NCI-H446 (cell line): ENCODE measurements at places on chromosomes 7 and 10.

- no peak for DNase-seq
These were observed 4.8 kb upstream of the HYCC1 start for GRCh38 chr7:23018750-23019149.

DNA sequence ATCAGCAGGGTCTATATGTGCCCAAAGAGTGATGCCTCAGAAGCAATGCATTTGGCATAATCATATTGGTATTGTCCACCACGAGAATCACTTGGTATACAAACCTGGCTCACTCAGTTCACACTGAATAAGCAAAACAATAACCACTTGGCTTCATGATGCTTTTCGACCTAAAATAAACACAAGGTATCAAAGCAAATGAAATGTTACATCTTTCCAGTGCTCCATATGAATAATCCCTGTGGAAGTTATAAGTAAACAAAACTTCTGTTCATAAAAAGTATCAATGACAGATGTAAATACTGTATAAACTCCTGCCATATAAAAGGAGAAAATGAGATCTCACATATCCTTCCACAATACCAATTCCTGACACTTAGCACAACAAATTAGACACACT is 29.8 kb upstream of the EBLN1 start:
- no peak for DNase-seq

DNA sequence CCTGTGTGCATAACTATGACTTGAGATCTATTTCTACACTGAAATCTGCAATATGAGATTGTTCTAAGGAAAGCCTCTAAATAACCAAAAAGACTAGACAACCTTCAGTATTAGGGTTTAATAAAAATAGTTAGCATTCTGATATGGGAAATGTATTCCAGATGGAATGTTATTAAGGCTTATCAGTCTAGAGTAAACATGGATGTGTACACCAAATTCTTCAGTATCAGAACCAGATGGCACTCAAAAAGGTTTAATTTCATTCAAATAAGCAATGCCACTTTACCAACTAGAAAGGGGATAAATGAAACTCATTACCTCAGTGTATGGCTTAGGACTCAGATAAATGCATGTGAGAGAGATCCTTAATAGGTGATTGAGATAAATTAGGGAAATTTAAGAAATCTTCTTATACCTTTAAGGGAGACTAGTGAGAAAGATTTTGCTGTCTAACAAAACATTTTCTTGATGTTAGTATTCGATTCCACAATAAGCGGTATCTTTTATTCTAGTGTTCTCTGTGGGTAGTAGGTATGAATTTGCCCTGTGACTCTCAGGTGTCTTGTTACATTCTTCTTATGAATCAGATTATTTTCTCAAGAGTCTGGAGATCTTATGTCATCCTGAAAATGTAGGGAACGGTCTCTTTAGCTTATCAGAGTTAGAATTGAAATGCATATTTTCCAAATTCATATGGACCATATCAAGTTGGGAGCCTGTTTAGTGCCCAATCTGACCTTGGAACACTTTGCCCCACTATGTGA is 159.2 kb downstream of the PRKG1 start:
- no peak for DNase-seq

DNA sequence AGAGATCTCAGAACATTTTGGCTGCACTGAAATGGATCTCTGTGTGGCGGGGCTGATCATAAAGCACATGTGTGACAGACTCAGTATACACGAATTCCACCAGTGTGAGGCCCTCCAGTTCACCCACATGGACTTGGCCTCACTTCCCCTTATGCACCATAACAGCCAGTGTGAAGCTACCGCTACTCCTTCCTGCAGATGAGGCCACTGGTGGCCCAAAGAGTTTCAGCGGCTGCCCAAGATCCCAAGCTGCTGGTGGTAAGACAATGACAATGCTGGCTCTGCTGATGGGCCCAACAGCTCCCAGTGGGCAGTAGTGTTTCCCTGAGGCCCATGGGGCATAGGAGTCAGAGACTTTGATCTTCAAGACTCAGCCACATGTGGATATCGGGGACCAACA is 21.0 kb upstream of the C10orf71 start:
- DNase-seq, result no peak

GRCh38 chr7:117319181-117319580 is 3.7 kb downstream of the WNT2 start:
- no peak for DNase-seq
